ENCODE measurements at places on chromosomes 2 and 18. TPM values are rescaled to one million over a fixed set of nuclear protein-coding genes. Genes with fewer than 3 reads are reported as not detected.

USP37 gene
- total RNA-seq, result 12.8 TPM

DNA sequence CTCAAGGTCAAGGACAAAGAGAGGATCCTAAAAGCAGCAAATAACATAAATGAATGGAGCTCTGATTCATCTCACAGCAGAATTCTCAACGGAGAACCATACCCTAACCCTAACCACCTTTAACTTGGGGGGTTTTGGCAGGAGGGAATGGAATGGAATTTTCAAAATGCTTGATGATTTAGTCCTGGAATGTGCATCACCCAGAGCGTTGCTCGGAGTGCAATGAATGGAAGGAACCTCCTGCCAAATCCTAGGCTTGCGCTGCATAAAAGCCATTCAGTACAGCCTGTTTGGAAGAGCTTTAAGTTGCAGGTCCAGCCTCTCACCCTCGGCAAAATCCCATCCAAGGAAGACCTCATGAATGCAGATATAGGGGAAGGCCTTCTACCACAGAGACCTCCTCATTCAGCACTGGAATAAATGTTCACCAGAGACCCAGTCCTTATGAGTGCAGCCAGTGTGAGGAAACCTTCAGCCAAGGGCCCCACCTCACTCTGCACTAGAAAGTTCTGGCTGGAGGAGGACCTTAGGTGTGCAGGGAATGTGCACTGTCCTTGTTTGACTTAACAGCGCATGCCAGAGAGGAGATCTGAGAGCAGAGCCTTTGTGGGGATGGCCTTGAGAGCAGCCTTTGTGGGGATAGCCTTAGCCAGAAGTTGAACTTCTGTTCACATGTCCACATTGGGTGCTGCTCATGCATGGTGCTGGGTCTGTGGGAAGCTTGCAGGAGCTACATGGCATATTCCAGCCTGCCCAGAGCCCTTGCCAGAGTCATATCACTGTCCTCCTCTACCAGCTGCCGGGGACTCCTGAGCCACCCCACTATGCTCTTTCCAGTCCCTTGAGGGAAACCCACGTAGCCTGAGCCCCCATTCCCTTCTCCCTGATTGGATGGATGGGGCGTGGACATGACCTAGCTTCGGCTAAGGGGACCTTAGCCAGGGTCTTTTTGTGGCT, 30.5 kb downstream of the ASB1 start:
- no peaks in the 10 kb centered on the region for H3K36me3 ChIP-seq
- no peak for DNase-seq

DNA sequence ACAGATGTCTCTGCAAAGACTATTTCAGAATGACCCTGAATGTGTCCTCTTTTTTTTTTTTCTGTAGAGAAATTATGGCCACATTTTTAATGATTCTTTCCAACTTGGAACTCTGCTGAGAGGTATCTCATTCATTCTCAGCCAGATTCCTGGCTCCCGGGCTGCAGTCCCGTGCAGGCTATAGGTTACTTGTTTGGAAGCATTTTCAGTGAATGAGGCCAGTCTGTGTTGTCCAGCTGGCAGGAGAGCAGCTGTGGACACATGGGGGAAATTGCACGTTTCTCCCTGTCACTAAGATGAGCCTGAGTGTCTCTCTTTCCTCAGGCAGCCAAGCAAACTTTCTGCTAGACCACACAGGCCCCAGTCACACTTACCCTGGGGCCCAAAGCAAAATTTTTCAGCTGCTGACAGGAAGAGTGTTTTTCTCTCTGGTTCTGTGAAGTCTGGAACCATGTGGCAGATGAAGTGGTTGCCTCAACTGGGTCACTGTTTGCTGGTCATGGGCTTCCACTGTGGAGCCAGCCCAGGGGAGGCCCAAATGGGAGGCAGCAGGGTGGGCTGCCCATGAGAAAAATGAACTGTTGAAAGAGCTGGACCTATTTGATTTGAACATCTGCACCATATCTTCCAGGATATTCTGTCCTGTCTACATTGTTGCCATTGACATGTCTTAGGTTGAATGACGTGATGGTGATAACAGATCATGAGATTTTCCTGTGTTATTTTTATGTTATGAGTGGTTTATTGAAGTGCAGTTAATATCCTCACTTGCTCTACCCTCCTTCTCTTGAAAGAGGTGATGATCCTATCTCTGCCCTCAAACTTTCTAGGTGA, 431.2 kb downstream of the LPIN1 start:
- H3K27me3 ChIP-seq, result no peaks in the 10 kb centered on the region
- no peak for DNase-seq
- no peaks in the 10 kb centered on the region for H3K36me3 ChIP-seq
- no peak overlapping the region for H3K27ac ChIP-seq
- H3K4me1 ChIP-seq, result peaks cover 8% of the 10 kb centered on the region
- H3K4me3 ChIP-seq, result no peak overlapping the region

GRCh38 chr2:236977063-236977851, 108.4 kb upstream of the COPS8 start:
- H3K36me3 ChIP-seq, result no peaks in the 10 kb centered on the region
- peak overlapping the region; percentile 60 for H3K27ac ChIP-seq
- DNase-seq, result no peak
- H3K4me3 ChIP-seq, result no peak overlapping the region
- H3K27me3 ChIP-seq, result no peaks in the 10 kb centered on the region

- DNase-seq, result peak; percentile 6
- H3K36me3 ChIP-seq, result no peaks in the 10 kb centered on the region
- H3K4me1 ChIP-seq, result no peaks in the 10 kb centered on the region
Observed at GRCh38 chr2:1686784-1687105, 57.6 kb downstream of the PXDN start.

DNA sequence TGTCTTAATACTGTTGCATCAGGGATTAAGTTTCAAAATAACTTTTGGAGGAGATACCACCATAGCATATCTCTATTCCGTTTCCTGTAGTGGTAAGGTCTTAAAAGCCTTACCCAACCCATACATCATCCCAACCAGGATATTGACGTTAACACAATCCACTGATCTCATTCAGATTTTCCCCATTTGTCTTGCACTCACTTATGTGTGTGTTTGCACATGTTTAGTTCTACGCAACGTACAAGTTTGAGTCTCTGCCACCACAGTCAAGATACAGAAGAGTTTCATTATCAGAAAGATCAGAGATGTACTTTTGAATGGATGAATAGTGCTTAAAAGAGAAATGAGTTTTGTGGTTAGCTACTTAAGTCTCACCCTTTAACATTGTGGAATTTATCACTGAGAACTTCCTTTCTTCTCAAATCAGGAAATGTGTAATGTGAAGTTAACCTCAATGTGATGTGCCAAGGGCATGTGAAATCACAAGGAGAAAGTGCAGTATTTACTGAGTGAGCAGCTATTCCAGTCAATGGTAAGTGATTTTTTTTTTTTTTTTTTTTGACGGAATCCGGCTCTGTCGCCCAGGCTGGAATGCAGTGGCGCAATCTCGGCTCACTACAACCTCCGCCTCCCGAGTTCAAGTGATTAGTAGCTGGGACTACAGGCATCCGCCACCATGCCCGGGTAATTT, 69.2 kb upstream of the EPHA4 start:
- no peaks in the 10 kb centered on the region for H3K4me1 ChIP-seq
- no peaks in the 10 kb centered on the region for H3K36me3 ChIP-seq
- no peak for DNase-seq

- H3K27ac ChIP-seq, result no peak overlapping the region
- DNase-seq, result no peak
- H3K4me3 ChIP-seq, result no peak overlapping the region
Observed at GRCh38 chr2:215479121-215479520, 43.3 kb upstream of the FN1 start.

- no peak overlapping the region for H3K27ac ChIP-seq
- H3K4me1 ChIP-seq, result peaks cover 8% of the 10 kb centered on the region
- H3K27me3 ChIP-seq, result no peaks in the 10 kb centered on the region
Observed at GRCh38 chr2:10033251-10034006, 9.9 kb upstream of the KLF11 start.

GRCh38 chr18:41864216-41864615, 90.8 kb upstream of the PIK3C3 start:
- no peak for DNase-seq
- H3K4me1 ChIP-seq, result no peaks in the 10 kb centered on the region
- no peaks in the 10 kb centered on the region for H3K36me3 ChIP-seq

DNA sequence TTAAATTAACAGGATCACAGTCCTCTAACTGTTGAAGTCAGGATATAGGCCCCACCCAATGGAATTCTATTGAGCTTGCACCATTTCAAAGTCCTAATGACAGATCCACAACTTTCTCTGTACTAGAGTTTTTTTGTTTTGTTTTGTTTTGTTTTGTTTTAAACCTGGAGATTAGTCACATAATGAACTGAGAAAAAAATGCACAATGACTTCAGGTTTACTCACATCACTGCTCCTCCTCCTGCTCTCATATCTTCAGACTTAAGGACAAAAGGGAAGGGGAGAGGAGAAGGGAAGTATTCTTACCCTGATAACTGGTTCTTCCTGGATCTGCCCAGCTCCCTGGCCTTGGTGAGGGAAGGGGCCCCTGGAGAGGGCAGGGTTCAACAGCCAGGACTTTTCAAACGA, 208.2 kb upstream of the EPHA4 start:
- peaks cover 14% of the 10 kb centered on the region for H3K4me1 ChIP-seq
- no peak overlapping the region for H3K4me3 ChIP-seq
- H3K27ac ChIP-seq, result peak overlapping the region; percentile 41
- DNase-seq, result peak; percentile 20
- H3K36me3 ChIP-seq, result no peaks in the 10 kb centered on the region

DNA sequence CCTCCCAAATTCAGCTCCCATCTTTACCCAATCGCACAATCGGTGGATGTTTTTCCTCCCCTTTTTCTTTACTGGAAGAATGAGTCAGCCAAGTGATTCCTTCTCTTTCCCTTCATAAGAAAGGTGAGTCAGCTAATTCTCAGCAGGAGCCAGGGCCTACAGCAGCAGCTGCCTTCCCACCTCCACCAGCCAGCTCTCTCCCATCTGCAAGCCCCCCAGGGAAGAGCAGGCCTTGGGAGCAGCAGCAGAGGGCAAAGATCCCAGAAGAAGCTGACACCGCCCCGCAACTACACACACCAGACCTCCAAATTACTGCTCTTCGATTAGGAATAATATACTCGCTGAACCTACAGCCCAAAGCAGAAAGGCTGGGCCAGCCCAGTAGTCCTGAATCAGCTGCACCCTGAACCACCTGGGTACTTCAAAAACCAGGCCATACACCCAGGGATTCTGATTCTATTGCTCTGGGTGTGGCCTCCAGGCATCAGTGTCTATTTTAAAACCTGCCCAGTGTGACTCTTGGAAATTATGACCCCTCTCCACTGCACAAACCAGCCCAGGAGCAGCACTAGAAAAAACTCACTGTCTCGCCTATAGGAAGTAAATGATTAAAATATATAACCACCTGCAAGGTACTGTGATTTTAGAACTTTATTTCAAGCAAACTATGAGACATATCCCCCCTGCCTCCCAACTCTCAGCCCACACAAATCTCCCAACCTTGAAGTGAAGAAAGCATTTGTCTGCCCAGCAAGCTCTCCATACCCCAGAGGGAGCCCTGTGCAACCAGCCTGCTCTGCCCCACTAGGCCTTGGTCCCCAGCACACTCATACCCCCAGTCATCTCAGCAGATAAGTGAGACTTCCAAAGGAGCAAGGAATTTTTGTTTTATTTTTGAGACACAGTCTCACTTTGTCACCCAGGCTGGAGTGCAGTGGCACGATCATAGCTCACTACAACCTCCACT, 7.3 kb downstream of the SFXN5 start:
- H3K27me3 ChIP-seq, result no peaks in the 10 kb centered on the region
- peak overlapping the region; percentile 73 for H3K27ac ChIP-seq
- H3K4me1 ChIP-seq, result peaks cover 15% of the 10 kb centered on the region
- no peaks in the 10 kb centered on the region for H3K36me3 ChIP-seq
- peak; percentile 63 for DNase-seq
- no peak overlapping the region for H3K4me3 ChIP-seq

DNA sequence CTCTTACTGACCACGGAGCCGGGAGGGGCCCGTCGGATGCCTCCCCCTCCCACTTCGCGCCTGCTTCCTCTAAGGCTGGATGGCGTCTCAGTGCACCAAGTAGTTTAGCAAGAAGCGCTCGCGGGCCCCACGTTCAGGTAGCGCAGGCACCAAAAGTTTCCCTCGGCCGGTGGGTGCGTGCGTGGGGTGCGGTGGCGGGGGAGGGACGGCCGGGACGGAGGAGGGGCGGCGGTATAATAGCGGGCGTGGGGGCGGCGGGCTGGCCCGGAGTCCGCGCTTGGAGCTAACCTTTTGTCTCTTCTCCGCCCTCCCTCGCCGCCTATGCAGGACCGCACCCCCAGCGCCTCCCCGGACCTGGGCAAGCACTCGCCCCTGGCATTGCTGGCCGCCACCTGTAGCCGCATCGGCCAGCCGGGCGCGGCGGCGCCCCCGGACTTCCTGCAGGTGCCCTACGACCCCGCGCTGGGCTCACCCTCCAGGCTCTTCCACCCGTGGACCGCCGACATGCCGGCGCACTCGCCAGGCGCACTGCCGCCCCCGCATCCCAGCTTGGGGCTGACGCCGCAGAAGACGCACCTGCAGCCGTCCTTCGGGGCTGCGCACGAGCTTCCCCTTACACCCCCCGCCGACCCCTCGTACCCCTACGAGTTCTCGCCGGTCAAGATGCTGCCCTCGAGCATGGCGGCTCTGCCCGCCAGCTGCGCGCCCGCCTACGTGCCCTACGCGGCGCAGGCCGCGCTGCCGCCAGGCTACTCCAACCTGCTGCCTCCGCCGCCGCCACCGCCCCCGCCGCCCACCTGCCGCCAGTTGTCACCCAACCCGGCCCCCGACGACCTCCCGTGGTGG, 1.0 kb downstream of the SP5 start:
- peak; percentile 23 for DNase-seq
- H3K4me3 ChIP-seq, result peak overlapping the region; percentile 30
- no peaks in the 10 kb centered on the region for H3K36me3 ChIP-seq

DNA sequence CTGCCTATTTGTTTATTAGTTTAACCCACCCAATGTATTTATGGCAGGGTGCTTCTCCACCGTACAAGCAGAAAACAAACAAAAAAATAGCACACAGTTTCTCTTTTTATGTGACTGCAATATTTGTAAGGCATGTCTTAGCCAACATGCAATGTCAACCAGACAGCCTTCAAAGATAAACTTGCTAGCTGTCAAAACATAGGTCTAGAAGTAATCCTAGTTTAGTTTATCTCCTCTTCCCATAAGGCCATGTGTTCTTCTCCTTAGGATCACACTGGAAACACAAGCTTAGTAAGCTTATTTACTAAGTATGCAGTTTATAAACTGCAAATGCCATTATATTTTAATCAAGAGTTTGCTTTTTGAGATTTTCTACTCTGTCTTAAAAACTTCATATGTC, 75.6 kb downstream of the LDAH start:
- no peaks in the 10 kb centered on the region for H3K27me3 ChIP-seq
- H3K4me1 ChIP-seq, result no peaks in the 10 kb centered on the region
- no peak overlapping the region for H3K27ac ChIP-seq
- H3K4me3 ChIP-seq, result no peak overlapping the region

- H3K4me1 ChIP-seq, result no peaks in the 10 kb centered on the region
- no peaks in the 10 kb centered on the region for H3K36me3 ChIP-seq
- DNase-seq, result no peak
- peak overlapping the region; percentile 24 for H3K27ac ChIP-seq
- H3K27me3 ChIP-seq, result no peaks in the 10 kb centered on the region
- no peak overlapping the region for H3K4me3 ChIP-seq
Observed at GRCh38 chr2:160650196-160651118, 156.8 kb upstream of the RBMS1 start.
